ENCODE measurements at places on chromosomes 1 and 21.

DNA sequence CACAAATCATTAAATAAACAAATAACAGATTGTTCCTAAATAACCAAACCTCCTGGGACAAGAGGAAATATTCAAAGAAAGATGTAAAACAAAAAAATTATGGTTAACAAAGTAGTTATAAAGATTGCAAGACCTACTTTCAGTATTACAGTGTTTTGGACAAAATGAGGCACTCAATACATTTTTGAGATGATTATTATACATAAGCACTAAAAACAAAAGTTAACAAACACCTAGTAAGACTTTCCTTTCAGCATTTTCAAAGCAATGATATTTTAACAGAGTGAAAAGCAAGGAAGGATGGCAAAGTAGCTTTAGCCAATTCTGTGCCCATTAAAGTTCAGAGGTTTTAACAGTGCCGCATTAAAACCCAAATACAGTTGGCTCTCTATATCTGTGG lies 17.2 kb downstream of the OMA1 start:
- no peak for DNase-seq

DNA sequence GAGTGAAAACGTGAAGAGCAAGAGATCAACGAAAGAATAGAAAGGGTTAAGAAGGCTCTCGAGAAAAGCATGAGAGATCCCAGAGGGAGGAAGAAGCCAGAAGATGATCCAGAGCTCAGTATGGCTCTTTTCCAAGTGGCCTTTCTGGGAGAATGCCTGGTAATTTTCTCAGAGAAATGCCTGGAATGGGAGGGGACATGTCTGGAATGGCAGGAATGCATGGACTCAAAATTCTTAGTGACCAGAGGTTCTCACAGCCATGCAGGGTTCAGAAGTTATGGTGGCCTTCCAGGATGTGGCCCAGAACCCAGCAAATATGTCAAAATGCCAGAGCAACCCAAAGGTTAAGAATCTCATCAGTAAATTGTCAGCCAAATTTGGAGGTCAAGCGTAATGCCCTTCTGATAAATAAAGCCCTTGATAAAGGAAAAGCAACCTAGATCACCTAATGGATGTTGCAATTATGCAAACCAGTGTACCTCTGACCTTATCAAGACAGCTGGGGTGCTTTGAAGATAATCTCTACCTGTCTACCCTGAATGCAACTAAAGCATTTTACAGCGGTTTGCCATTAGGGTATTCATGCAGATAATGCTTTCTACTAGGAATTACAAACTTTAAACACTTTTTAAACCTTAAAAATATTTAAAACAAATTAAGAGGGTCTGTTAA lies 53.1 kb downstream of the NBPF6 start:
- DNase-seq = no peak

GRCh38 chr1:39958403-39959200 lies 3.7 kb downstream of the MFSD2A start:
- DNase-seq = no peak

DNA sequence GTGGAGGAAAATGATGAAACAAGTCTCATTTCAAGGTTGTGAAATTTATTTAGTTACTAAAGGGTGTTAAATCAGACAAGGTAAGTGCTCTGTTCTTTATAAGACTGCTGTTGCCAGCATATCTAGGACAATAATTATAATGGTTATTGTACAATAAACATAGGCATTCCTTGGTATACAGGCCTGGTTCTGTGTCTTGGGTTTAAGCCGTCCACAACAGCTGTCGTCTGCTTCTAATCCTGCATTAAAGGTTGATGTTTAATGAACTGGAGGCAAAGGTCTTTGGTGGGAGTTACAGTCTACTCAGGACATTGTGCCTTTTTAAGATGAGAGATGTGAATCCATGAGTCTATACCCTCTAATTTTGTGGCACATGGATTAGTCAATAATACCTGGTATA lies 23.4 kb upstream of the FMO4 start:
- DNase-seq = no peak

GRCh38 chr1:8232036-8232757 lies 85.7 kb upstream of the SLC45A1 start:
- DNase-seq = no peak

DNA sequence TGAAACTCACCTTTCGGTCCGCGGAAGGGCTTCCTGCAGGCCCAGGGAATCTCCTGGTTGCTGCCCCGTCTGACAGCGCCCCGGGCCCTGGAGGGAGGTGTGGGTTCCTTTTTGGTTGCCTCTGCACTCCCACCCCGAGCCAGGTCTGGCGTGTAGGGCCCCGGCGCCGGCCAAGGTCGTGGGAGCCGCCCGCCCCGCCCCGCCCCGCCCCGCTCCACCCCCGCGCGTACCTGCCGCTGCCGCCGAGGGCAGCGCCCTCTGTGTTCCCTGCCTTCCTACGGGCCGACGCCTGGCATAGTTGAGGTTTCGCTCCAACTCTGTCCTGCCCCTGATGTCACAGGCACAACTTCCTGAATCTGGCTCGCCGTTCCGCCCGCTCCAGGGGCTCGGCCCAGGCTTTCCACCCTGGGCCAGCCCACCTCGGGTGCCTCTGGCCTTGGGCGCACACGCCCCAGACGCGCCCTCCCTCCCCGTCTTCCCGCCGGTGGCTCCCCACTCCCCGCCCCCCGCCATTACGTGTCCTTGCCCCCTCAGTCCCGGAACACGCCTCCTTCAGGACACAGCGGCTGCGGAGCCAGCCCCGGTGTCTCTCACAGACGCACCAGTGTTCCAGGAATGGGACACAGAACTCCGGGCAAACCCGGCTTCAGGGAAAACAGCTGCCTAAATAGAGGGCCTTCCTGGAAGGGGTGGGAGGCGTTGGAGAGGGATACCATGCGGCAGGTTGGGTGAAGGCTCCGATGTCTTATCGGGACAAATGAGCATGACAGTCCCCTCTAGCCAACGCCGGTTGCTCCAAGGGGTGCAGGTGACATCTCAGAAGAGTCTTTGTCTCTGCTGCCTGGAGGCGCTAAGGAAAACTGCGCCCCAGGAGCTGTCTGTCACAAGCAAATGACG lies at the start of gene KIAA0040:
TSS of gene KIAA0040 (minus strand) at position 147 of the 897 bp plus-strand sequence. CDS start 31,763 bp downstream, outside the sequence.
- DNase-seq = peak; percentile 40

GRCh38 chr1:98422816-98423215 lies 238.7 kb upstream of the SNX7 start:
- no peak for DNase-seq

DNA sequence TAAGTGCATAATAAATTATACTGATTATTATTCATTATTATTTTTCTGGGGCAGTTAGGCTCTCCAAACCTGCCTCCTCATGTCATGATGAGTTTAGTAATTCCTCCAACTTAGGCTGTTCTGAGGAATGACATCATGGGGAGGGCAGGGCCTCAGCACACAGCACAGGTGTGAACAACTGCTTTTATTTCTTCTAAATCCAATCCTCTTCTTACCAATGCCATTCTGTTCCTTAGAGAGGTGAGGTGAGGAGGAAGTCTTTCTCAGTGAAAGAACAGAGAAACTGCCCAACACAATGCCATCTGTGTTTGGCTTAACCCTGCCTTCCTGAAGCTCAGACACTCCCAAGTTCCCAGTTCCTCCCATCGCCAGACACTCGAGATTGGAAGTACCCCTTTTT lies 45.4 kb upstream of the WASF2 start:
- DNase-seq = no peak
